ENCODE measurements at places on chromosomes 1 and 21.

DNA sequence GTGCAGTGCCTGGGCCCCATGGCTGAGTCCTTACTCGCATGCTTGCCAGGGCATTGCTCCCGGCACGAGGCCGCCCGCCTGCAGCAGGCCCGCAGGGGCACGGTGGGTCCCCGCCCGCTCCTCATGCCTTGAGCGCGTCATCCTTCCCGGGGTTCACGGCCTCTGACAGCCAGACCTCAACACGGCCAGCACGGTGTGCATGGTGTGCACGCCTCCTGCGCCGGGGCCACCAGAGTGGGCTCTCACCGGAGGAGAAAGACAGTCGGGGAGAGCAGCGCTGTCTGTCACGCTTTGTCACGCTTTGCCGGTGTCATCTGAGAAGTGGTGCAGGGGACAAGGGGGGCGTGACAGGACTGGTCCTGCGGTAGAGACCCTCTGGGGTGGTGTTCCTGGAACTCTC is 11.9 kb upstream of the COL18A1 start:
- DNase-seq, result no peak

DNA sequence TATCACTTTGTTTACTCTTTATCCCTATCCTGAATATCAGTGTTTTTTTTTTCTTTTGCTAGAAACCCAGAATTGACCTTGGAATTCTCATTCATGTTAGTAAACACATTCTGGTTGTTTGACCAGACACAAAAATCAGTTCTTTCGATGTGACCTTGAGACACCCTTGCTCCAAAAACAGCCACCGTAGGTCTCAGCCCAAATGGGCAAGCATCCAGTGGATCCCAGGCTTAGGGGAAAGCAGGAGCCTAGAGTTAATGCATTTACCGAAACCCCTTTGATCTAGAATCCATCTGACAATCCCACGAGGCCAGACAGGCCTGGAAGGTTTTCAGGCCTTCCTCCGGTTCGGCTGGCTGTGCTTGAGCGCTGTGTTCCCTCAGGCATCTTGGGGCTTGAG is 47.6 kb downstream of the IRF2BP2 start:
- no peak for DNase-seq

DNA sequence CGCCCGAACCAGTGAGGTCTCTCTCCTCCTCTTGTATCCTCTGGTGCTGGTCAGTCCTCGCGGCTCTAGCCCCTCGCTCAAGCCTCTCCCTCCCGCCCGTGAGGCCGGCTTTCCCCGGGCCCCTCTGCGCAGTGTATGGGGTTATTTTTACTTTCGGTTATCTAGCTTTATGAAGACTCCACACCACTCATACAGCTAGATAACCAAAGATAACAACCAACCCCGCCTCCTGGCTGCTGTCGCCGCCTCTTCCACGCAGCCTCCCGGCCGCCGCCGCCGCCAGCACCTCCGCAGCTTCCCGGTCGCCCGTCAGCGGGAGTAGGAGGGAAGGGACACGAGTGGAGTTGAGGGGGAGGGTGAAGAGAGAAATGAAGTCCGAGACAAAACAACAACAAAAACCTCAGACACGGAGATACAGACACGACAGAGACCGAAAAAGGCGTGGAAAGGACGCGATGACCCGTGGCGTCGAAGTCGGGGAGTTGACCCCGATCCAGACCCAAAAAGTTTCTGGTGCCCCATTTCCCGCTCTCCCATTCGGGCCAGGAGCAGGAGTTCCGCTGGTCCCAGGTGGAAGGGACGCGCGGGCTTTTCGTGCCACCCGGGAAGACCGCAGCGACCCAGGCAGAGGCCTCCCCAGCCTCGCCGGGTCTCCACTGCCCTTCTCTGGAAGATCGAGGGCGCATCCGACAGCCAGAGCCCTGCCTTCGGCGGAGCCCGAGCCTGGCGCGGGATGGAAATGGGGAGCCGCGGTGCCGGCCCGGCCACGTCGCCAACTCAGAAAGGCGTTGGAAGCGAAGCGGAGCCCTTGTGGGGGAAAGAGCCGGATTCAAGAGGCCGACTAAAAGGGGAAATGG is 51.4 kb downstream of the RHBG start:
- DNase-seq, result peak; percentile 52

DNA sequence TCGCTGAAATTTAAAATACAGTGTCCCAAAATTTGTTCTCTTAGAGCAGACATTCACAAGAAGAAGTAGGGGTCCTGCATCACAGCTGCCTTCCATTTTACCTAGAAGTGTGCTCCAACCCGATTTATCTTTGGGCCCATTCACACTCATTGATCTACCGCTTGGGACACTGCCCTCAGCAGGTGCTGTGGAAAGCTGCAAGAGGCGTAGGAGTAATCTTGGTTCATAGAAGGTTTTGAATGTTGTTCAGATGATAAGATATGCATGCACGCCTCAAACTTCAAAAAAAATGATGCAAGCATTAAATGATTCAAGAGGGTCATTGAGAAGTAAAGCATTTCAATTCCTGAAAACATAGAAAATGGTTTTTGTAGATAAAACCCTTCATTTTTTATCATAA is 18.6 kb upstream of the C1orf105 start:
- DNase-seq, result no peak

- DNase-seq, result no peak
Observed at GRCh38 chr1:40820911-40821693, 37.5 kb downstream of the KCNQ4 start.

GRCh38 chr1:98468111-98468717 is 193.3 kb upstream of the SNX7 start:
- no peak for DNase-seq

All from CD8-positive, alpha-beta memory T cell (primary cell).